ENCODE measurements at places on chromosomes 2 and 18.

GRCh38 chr2:228067309-228067708 is 114.2 kb downstream of the SPHKAP start:
- DNase-seq, result no peak

DNA sequence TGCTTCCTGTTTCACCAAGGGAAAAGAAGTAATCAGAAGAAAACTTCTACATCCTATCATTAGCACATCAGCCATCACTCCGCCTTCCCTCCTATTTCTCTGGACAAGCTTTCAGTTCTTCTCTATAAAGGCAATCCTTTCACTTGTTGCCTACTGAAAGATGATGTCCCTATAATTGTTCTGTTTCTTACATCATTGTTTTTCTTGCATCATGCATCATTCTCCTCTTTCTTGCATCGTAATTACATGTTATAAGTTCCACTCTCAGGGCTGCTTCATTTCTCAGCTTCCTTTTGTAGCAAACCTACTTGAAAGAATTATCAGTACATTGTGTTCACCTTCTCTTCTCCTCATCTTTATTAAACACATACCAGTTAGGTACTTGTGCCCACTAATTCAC is 7.2 kb downstream of the SLC30A6 start:
- no peak for DNase-seq

DNA sequence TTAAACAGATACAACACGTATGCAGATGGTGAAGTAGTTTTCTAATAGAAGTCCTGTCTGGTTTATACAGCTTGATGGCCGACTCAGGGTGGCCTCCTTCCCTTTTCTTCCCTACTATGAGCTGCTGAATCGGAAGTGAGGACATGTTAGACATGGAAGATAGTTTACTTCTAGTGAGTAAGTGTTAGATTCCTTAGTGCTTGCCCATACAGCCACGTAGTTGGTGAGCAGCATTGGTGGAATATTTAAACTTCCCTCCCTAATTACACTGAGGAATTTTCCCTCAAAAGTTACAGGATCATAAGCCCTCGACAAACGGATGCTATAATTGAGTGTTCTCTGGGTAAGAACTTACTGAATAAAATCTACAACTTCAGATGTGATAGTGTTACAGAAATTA is 52.1 kb downstream of the RHBDD1 start:
- DNase-seq, result no peak

DNA sequence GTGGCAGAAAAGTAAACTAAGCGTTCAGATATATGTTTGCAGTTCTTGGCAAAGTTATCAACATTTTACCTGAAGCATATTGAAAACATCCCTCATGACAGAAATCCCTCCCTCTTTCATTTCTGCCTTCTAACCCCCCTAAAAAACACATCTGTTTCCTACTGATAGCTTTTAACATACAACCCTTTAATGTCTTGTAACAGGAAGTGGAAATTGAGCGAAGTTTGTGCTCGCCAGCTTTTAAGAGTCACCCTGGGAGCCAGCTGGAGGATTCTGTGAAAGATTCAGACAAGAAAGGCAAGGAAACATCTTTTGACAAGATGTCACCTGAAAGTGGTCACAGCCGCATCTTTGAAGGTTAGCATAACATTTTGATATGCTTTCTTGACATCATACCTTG is 247.4 kb downstream of the XIRP2 start:
- DNase-seq, result no peak

- no peak for DNase-seq
These were observed 25.1 kb upstream of the GPR17 start for GRCh38 chr2:127620866-127621265.

DNA sequence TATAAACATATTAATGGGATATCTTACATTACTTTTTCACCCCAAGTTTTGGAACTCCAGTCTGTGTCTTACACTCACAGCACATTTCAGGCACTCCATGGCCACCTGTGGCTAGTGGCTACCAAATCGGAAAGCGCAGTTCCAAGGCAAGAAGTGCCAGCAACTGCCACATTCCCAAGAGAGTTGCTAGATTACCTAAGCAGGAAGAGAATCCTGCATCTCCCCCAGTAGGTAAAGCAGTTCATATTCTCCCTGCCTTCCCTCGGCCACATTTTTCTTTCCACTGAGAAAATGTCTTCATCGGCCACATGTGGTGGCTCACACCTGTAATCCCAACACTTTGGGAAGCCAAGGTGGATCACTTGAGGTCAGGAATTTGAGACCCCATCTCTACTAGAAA is 62.8 kb downstream of the MEX3C start:
- no peak for DNase-seq

DNA sequence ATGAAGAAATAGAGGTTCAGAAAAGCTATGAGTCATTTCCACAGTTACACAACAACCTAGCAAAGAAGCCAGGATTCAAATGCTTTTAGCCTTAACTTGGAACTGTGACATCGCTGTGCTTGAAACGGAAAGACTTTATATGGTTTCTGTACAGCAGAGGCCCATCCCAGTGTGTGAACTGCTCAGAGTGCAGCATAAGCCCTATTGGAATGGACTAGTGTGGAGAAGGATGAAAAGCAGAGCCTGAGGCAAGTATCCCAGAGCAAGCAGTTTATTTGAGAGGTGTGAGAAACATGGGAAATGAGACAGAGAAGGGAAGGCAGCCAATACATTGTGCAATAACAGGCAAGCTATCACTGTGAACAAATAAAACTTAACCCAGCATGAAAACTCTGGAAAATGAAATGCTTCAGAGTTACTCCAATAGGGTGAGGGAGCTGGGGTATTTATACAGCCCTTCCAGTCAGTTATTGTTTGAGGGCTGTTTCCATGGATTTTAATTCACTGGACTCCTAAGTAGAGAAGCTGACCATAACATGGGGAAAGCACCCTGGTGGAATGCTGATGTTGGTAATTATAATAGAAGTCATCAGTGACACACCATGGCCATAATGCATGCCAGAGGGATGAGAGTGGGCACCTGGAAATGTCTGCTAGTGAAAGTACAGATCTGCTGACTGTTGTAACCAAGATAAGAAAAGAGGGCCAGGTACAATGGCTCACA is 254.0 kb upstream of the POU3F3 start:
- no peak for DNase-seq

- DNase-seq, result no peak
These were observed 295.9 kb upstream of the LINC00305 start for GRCh38 chr18:64444819-64445218.

DNA sequence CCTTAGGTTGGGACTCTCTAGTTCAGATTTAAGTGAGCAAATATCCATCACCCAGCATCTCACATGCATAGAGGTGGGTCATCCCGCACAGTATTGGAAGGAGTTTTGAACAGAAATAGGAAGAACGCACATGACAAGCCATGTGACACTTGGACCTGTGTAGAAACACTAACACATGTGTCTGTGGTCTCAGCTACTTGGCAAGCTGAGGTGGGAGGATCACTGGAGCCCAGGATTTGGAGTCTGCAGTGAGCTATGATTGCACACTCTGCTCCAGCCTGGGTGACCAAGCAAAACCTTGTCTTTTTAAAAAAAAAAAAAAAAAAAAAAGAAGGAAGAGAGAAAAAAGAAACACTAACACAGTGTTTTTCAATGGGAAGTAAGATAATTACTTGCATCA is 5.4 kb upstream of the MTCL1 start:
- no peak for DNase-seq

GRCh38 chr18:49022311-49023161 is 71.8 kb upstream of the SMAD7 start:
- no peak for DNase-seq

DNA sequence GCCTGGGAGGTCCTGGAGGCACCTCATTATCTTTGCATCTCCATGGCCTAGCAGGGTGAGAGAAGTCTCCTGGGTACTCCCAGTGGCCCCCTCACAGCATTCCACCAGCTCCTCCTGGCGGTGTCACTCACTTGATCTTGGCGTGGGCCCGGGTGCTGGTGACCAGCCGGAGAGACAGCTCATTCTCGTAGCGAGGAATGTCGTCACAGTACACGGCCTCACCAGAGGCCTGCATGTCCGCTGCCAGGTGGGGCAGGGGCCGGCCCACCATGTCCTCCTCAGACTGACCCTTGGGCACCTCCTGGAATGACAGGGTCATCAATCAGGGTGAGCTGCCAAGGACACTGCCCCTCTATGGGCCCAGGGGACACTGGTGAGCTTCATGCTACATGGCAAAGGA is 42.4 kb downstream of the XDH start:
- DNase-seq, result no peak

GRCh38 chr2:2743164-2743571 is 412.1 kb upstream of the MYT1L start:
- no peak for DNase-seq

- no peak for DNase-seq
These were observed 87.7 kb downstream of the SH3YL1 start for GRCh38 chr2:175880-176820.

DNA sequence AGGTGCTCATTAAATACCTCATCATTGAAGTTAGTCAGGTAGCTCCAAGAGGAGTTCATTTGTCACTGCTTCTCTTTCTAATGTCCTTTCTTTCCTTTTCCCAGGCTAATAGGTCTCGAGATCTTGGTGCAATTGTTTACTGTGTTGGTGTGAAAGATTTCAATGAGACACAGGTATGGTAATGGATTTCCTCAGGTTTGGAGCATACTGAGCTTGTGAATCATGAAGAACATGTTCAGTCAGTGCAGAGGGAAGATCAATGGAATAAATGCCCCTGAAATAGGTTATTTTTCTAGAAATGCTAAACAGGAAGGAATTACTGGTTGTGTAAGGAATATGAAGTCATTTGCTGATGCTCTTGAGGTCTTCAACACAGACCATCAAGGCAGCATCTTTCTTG is 62.5 kb downstream of the ANTXR1 start:
- DNase-seq, result no peak

GRCh38 chr2:88845772-88846661 is 154.5 kb downstream of the RPIA start:
- no peak for DNase-seq

DNA sequence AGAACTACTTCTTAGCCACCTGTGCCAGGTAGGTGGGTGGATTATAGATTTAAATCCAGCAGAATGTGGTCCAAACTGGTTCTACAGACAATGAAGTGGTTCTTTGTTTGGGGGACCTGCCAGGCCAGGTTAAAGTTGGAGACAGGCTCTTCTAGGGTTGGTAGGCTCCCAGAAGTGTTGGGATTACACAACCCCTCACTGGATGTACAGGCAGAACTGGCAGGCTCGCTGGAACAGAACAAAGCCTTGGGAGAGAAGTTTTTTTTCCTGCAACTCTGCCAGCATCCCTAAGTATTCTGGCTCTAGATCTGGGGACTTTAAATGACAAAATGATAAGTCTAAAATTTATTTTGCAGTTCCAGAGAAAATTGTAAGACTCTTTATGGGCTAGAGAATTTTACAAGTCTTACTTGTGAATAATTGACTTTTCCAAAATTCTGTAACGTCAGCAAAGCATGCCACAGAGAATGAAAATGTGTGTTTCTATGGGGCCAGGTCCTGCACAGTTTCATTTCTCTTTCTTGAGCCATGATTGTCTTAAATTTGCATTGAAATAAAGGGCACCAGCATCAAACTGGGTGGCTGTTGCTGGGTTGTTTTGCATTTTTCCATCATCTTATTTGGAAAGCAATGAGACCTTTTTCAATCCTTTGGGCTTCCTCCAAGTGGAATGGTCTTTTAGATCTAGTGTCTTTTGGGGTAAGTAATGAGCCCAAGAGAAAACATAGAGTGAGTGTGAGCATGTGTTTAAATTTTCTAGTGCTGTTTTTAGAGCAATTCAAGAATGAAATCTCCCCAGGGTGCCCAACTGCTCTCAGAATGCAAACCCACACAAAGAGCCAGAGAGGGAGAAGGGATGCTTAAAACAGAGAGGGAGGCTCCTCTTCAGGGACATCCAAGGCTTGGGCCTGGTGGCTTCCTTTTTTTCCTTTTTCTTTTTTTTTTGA is 32.4 kb upstream of the ATL2 start:
- DNase-seq, result no peak

GRCh38 chr18:74225193-74225840 is 66.4 kb downstream of the CYB5A start:
- DNase-seq, result no peak

Data from stimulated activated CD8-positive, alpha-beta memory T cell treated with anti-CD3 and anti-CD28 coated beads, Interleukin-7, amount 100 ng/mL, for 24 hours (primary cell).